Natural killer cell (primary cell): ENCODE measurements at places on chromosomes 11 and 22. TPM values are rescaled to one million over a fixed set of nuclear protein-coding genes. Genes with fewer than 3 reads are reported as not detected.

The GDPD4 gene
- not detected for total RNA-seq

The SPON1 gene
- total RNA-seq = not detected

DNA sequence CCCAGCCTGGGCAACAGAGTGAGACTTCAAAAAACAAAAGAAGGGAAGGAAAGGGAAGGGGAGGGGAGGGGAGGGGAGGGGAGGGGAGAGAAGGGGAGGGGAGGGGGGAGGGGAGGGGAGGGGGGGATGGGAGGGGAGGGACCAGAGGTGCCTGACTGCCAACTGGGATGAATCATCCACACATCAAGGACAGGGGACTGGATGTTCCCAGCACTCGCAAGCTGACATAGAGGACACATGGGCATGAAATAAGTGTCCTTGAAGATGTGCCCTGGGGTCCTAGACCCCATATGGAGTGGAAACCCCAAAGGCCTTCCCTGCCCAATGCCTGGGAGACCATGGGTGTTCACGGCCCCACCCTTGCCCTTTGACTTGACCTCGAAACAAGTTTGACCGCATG is 19.8 kb downstream of the TST start:
- no peaks in the 10 kb centered on the region for H3K4me1 ChIP-seq
- no peak for DNase-seq
- no peak overlapping the region for H3K27ac ChIP-seq
- no peaks in the 10 kb centered on the region for H3K27me3 ChIP-seq
- no peak overlapping the region for H3K4me3 ChIP-seq

The SPTBN2 gene
- total RNA-seq = 1.1 TPM

GRCh38 chr11:131823772-131824171 is 453.4 kb downstream of the NTM start:
- H3K27ac ChIP-seq = no peak overlapping the region
- no peak for DNase-seq
- no peak overlapping the region for H3K4me3 ChIP-seq
- no peaks in the 10 kb centered on the region for H3K4me1 ChIP-seq

The MGAT3 gene
- total RNA-seq = 0.09 TPM

DNA sequence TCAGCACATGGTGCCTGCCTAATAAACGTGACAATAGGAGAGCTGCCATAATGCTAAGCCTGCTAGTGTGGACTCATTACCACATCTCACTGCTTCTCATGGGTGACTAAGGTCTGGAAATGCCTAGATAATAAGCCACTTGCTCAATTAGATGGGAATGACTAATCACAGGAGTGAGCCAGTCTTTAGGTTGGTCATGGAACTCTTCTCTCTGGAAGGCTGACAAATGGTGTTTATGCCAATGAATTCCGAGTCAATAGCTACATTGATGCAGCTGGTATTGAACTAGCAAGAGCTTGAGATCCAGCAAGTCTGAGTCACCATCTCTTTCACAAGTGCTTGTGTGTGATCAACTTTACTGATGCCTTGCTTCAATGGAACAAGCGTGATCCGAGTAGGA is 334.9 kb downstream of the OPCML start:
- H3K4me3 ChIP-seq = no peak overlapping the region
- no peak for DNase-seq
- H3K27me3 ChIP-seq = no peaks in the 10 kb centered on the region

The ST14 gene
- 0.61 TPM for total RNA-seq

The OR51B4 gene
- total RNA-seq = not detected
